ENCODE measurements at places on chromosomes 5 and 9.

DNA sequence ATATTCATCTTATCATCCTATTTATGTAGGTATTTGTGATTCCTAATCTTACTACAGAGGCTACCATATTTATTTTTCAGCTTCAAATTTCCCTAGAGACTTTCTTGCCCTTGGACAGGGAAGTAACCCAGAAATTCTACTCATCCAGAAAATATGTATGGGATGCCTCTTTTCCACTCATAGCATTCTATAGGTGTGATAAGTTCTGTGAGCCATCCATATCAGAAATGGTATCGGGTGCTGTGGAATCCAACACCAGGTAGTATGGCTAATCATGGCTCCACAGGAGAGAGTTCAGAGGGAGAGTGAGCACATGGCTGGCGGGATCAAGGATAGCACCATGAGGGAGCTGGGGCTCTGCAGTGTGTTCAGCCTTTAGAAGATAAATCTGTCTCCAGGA lies 349.3 kb upstream of the ACTBL2 start:
- no peak for DNase-seq

- no peak for DNase-seq
Measured at GRCh38 chr9:99299211-99300102, 77.4 kb downstream of the SEC61B start.

GRCh38 chr5:169974121-169974770 lies 6.0 kb downstream of the INSYN2B start:
- no peak for DNase-seq

DNA sequence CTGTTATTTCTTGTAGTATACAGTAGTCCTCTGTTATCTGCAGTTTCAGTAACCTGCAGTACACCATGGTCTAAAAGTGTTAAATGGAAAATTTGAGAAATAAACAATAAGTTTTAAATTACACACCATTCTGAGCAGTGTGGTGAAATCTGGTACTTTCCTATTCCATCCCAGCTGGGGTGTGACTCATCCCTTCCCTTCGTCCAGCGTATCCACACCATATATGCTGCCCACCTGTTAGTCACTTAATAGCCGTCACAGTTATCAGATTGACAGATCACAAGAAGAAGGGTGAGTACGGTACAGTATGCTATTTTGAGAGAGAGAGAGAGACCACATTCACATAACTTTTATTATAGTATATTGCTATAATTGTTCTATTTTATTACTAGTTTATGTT lies 28.9 kb downstream of the FAM151B start:
- no peak for DNase-seq

DNA sequence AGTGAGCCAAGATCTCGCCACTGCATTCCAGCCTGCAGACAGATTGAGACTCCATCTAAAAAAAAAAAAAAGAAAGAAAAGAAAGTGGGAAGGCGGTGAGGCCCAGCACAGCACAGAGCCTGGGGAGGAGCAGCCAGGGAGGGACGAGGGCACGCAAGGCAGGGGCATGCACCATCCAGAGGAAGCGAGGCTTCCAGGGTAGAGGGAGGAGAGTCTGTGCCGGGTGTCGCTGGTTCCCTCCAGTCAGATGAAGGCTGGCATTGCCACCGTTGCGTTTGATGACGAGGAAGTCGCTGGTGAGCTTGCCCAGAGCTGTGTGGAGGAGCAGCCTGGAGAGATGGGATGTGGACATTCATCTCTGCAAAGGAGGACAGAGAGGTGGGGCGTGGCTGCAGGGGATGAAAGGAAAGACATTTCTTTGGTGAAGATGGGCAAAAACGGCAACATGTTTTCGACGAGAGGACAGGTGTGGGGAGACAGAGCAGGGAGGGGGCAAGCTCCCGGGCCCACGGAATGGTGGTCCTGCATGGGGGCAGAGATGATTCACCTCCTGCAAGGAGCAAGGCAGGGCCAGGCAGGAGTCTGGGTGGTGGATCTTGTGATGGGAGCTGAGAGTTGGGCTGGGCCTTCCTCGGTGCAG lies 18.6 kb upstream of the OLFM1 start:
- DNase-seq: peak; percentile 43

DNA sequence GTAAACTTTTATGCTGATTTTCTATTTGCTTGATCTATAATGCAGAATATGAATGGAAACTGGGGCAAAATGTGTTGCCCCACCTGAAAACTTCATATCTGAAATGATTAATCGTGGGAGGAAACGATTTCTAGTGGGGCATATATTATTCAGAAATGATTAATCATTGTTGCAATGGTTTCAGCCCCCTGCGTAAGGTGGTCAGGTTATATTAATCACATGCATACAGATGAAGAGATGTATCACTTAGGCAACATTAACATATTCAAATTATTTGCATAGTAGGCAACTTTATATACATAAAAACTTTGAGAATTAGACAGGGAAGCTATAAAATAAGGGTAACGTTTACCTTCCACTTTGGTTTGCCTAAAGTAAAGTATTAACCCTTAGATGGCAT lies 49.8 kb downstream of the LSM11 start:
- DNase-seq: no peak

- no peak for DNase-seq
Measured at GRCh38 chr5:155307229-155307628, 293.7 kb downstream of the KIF4B start.

DNA sequence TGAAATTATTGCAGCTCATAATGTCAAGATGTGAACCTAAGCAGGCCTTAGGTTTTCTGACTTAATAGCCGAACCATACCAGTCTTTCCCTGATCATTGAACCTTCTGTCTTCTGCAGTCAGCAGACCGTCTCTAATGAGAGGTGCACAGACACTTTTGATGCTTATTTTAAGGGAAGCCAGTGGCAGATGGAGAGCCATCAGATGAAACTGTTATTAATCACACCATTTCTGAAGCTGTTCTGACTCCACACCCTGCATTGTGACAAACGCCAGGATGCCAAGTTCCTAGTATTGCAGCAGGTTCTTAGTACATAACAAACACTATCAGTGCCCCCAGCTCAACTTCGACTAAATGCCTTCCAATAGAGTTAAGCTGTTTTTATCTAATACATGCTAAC lies 43.0 kb downstream of the PIK3R1 start:
- DNase-seq: no peak

DNA sequence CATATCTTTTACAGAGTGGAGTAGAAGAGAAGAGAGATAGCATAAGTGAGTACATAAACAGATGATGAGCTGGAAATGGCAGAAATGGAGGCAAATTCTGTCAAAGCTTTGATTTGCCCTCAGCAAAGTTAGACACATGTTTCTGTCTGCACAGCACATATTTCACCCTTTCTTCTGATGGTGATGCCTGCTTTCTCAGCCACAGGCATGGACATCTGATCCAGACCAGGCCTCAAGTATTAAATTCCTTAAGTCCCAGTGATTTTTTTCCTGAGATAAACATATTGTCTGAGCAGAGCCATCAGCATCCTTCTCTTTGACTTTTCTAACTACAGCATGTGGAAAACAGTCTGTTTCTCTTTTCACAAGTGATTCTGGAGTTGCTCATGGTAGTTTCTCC lies 409.8 kb downstream of the MAN2A1 start:
- DNase-seq: no peak

DNA sequence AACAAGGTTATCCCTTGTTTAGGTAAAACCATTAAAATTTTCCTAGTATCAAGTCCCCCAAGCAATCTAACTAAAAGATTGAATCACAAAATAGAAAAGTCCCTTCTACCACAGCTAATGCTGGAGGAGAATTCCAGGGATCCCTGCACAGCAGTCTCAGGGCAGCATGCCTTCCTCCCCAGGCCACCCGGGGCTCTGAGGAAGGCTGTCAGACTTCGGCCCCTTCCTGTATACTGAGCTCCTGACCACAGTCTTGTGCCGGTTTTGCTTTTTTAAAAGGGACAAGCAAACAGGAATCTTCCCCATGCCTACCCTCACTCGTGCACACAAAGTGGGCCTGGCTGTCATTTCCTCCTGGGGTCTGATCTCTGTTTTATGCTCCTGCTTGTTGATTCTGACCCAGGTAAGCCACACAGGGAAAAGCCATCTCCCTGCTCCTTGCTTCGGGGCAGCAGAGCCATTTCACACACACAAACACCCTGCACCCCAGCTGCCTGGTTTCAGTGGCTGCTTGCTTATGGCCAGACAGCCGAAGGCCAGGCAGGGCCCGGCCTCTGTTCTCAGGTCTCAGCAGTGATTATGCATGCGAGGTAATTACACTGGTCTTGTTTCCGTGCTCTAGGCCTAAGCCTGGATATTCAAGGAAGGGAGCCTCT lies 211.9 kb downstream of the NXNL2 start:
- peak; percentile 66 for DNase-seq

DNA sequence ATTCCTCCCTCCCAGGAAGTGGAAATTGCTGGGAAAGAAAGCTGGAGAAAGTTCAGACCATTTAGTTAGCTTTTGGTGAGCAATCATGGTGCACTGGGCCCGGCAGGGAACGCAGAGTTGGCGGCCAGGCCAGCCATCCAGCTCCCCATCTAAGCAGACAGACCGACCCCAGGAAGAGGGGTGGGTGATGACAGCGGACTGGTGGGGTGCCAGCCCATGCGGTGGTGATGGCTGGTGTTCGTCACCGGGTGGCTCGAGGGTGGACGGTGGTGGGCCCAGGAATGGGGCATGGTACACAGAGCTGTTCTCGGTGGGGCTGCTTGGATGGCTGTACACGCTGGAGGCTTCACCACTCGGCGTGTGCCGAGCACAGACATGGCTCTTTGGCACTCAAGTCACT lies 85.6 kb upstream of the ARAP3 start:
- DNase-seq: no peak

GRCh38 chr5:151001436-151001835 lies 19.0 kb upstream of the GPX3 start:
- peak; percentile 38 for DNase-seq

DNA sequence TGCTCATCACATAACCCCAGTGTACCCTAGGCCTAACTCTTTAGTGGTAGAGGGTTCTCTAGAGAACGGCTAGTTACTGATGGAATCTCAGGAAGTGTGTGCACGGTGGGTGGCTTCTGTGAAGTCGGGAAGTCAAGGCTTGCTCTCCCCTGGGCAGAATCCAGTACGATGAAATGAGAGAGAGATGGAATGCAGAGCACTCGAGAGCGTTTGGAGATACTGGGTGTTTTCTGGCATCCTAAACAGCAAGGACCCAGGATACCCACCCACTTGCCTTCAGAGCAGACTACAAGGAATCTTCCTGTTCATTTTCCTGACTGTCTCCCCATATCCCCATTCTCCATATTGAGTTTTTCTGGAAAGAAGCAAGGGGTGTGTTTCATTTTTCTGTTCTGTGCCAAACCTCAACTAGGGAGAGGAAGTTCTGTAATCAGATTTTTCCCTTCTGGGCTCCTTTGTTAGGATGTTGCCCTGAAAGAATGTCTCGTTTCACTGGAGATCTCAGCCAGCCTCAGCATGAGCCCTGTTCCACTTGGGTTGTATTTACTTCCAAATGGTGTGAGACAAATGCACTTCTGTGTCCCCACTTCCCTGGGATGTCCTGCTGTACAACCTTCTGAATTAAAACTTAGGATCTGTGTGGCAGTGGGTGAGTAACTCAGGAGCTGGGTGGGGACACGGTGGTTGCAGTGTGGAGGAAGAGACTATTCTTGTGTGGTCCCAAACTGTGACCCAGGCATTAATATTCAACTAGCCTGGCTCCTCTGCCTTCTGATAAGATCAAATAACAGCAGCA lies 108.9 kb upstream of the SPRY4 start:
- no peak for DNase-seq

DNA sequence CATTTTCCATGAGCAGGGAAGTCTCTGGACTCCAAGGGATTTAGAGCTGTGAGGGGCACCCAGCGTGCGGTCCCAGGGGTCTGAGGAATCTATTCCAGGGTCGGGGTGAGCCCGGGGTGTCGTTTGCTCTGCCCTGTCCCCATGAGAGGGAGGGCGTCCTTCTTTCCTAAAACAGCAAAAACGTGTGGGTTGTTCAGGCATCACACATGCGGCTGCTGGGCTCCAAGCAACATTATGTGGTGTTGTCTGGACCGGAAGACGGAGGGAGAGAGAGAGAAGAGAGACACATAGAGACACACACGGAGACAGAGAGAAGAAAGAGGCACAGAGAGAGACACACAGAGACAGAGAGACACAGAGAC lies 42.7 kb upstream of the COL5A1 start:
- no peak for DNase-seq

DNA sequence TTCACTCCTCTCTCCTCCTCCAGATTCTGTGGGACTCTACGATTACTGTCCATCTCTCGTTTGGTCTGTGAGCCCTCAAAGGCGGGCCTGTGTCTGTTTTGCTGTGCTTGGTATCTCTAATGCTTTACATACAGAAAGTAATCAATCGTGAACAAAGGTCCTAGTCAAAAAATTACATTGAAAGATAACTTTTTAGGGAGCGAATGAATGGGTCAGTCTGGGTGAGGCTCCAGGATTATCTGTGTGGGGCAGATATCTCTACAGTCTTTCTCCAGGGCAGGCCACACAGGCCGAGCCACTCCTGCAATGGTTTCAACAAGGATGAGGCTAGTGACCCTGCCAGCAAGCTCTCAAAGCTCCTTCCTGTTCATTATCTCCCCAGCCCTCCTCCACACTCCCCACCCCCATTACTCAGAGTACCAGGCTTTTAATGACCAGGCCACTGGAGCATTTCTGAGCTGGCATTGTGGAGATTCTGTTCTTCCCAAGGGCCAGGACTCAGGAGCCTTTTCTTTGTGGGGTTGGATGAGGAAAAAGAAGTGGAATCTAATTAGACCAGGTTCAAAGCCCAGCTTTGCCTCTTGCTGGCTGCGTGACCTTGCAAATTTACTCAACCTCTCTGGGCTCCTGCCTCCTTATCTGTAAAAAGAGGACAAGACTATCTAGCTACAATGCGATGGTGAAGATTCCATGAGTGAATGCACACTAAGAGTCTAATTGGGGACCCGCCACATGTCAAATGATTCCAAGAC lies 10.2 kb downstream of the CORO2A start:
- no peak for DNase-seq

GRCh38 chr5:118565335-118565971 lies 422.9 kb downstream of the DTWD2 start:
- DNase-seq: no peak

DNA sequence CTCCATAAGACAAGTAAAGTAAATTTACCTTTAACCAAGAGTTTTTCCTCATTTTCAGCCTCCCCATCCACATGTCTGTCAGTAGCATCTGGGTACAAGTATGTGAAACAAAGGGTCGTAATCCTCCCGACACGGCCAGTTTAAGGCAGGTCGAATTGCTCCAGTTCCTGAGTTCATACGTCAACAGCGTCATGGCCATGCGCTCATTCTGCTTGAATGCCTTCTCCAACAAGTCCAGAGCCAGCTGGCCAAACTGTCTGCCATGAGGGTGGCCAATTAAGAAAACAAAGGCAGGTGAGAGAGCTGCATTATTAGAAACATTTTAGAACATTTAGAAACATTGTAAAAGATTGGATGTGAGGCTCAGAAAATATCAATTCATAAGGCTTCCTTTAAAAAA lies 87.5 kb downstream of the TRPM6 start:
- no peak for DNase-seq

All from coronary artery (tissue), 2 donors.